Substantia nigra (tissue), 51 donors: ENCODE measurements at places on chromosomes 11 and 22.

- no peak for DNase-seq
Measured at GRCh38 chr11:65571940-65572339, 398 bp upstream of the FAM89B start.

DNA sequence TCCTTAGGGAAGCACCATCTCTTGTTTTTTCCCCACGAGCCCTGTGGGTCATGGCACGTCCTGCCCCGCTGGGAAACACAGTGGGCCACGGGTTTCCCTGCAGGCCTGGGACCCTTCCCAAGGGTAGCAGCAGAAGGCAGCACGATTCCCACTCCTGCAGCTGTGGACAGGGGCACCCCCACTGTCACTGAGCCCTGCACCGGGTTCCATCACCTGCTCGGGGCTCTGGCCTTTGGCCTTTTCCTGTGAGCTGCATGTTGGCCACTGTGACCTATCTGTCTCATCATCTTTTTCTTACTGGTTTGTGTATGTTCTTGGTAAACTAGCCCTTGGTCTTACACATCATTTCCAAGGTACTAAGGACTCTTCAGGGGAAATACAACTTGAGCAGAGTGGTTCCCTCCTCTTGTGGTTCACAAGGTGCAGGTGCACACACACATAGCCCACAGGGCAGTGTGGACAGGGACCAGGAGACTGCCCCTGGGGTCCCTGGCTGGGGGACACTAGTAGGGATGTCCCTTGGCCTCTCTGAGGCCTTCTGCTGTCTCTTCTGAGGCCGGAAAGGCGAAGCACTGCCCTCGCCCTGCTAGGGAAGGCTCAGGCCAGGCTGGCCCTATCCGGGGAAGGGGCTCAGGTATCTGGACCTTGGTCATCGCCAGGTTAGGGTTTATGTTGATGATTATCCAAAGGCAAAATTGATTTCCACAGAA lies 19.0 kb upstream of the TXNRD2 start:
- DNase-seq, result no peak

- no peak for DNase-seq
Measured at GRCh38 chr22:18100781-18101180, 9.8 kb upstream of the TUBA8 start.

- DNase-seq, result peak; percentile 29
Measured at GRCh38 chr22:42792909-42793847, 63.9 kb downstream of the ARFGAP3 start.

GRCh38 chr11:130049328-130049771 lies 20.3 kb upstream of the APLP2 start:
- no peak for DNase-seq

- no peak for DNase-seq
Measured at GRCh38 chr11:59358020-59358419, 675 bp upstream of the OR5AN1 start.

GRCh38 chr11:250740-251299 lies 14.0 kb downstream of the PSMD13 start:
- peak; percentile 54 for DNase-seq

DNA sequence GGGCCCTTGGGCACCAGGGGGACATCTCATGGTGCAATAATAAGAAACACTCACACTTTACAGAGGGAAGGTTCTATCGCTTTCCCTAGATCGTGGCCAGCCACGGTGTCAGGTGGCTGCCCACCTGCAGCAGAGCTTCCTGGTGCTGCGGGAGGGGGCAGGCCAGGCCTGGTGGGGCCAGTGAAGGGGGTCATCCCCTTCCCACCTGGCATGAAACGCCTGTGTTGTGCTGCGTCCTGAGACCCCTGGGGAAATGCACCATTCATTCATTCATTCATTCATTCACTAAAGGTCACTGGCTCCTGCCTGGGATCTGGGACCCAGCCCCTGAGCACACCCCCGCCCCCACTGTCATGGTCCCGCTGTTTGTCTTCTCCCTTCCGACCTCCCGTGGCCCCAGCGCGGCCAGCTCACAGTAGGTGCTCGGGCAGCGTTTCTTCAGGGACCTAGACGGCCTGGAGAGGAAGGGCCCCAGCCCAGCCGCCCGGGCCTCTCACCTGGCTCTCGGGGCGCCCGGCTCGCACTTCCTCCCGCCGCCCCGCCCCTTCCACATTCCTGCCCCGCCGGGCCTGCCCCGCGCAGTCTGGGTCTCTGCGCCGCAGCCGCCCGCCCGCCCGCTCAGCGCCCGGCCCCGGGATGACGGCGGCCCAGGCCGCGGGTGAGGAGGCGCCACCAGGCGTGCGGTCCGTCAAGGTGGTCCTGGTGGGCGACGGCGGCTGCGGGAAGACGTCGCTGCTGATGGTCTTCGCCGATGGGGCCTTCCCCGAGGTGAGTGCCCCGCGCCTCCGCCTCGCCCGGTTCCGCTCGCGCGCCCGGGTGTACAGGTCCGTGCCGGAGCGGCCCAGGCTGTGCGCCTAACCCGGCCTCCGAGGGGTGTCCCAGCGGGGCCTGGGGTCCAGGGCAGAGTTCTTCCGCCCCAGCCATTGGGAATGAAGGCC lies at the start of gene RHOD:
Gene RHOD (plus strand): TSS at position 581 of the 938 bp plus-strand sequence. CDS start 56 bp downstream, at position 637.
- no peak for DNase-seq

DNA sequence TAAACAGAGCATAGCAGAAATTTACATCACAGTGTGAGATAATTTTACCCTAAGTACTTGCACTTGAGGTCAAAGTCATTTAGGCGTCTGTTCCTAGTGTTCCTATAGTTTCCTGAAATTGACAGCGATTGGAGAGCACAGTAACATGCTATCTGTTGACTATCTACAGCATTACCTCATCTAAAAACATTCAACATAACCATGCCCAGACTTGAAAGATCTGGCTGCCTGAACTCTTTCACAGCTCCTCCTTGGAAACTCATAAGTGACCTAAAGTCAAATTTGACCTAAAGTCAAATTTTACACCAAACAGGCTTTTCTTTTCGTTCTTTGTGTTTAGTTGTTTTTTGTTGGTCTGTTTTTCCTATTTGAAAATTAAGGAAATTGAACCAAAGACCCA lies 233.8 kb upstream of the UBASH3B start:
- DNase-seq, result no peak

DNA sequence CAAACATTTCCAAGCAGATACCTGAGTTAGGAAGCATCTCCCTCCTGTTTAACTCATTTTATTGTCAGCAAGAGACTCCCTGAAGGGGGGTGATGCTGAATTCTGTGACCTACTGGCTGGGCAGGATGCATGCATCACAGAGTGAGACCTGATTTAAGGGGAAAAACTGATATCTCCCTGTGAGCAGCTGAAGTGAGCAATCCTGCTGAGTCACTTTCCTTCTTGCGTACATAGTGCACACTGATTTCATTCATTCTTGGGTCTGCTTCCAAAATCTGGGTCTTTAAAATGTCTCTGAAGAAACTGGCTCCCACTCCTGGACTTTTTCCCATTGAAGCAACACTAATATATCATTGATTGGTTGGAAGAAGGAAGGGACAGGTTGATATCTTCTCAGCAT lies 23.3 kb downstream of the P4HA3 start:
- DNase-seq, result no peak

DNA sequence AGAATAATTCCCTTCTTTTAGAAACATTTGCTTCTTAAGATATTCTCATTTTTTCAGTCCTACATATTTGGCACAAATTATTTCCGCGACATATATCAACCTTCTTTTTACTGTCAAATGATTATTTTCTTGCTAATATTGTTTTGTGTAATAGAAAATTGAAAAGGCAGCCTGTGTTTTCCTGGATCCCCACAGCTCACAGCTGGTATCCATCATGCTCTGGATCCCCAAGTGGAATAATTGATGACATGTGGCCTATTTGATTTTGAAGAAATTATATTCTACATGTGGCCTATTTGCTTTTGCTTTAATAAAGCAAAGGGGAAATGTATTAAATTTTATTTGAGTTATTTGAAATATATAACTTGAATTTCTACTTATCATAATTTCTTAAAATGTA lies 199.4 kb upstream of the LUZP2 start:
- no peak for DNase-seq

DNA sequence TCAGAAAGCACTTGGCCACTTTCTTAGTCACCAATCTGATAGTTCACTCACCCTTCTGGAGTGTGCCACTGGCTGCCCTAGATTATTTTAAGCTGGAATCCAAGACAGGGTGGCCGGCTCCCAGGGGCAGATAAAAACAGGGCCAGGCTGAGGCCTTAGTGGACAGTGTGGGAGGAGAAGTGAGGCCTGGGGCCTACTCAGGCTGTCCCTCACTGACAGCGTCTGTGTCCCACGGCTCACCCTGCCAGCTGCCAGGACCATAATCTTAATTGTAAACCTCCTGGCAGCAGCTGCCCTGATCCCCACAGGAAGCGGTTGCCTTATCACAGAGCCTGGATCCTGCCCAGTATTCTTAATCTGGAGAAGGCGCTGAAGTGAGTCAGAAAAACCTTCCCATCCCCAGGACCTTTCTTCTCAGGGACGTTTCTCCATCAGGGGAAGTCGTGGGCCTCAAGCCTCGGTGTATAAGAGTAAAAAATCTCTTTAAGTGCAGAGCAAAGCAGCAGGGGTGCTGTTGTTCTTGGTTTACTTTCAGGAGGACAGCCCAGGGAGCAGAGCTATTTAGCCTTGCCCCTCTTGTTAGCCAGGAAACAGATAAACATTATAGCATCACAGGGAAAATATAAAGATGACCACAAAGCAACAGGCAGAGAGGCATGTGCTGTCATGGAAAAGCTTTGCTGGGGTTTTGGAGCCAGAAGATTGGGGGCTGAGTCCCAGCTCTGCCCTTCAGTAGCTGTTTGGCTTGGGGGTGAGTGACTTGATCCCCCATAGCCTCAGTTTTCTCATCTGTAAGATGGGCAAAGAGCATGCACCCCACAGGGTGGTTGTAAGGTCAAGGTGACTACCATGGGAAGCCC lies 39.6 kb downstream of the TSPAN18 start:
- DNase-seq, result no peak

DNA sequence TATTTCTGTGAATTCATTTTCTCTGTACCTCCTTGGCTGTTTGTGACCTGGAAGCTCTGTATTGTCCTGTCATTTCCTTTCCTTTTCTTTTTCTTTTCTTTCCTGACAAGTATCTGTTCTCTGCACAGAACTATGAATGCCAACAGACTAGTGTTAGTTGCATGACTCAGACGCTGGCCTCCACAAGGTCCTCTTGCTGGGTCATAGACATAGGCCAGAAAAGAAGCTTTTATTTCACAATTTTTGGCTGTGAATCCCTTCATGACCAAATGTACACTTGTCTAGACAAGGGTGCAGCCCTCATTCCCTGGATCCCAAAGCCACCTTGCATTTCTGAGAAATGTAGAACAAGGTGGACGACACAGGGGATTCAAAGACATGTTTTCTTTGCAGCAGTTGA lies 104.1 kb upstream of the MTNR1B start:
- no peak for DNase-seq

DNA sequence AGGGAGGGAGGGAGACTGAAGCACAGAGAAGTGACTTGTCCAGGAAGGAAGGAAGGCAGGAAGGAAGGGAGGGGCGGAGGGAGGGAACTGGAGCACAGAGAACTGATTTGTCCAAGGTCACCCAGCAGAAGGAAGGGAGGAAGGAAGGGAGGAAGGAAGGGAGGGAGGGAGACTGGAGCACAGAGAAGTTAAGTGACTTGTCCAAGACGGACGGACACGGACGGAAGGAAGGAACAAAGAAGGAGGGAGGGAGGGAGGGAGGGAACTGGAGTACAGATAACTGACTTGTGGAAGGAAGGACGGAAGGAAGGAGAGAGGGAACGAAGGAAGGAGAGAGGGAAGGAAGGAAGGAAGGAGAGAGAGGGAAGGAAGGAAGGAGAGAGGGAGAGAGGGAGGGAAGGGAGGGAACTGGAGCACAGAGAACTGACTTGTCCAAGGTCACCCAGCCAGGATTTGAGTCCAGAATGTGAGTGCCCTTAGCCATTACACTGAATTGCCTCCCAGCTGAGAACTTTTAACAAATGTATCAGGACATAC lies 1.5 kb downstream of the SLC35F2 start:
- DNase-seq, result no peak

- no peak for DNase-seq
Measured at GRCh38 chr11:17812091-17812864, 77.7 kb downstream of the KCNC1 start.

GRCh38 chr11:61042961-61043540 lies 59.2 kb upstream of the CD5 start:
- DNase-seq, result no peak

DNA sequence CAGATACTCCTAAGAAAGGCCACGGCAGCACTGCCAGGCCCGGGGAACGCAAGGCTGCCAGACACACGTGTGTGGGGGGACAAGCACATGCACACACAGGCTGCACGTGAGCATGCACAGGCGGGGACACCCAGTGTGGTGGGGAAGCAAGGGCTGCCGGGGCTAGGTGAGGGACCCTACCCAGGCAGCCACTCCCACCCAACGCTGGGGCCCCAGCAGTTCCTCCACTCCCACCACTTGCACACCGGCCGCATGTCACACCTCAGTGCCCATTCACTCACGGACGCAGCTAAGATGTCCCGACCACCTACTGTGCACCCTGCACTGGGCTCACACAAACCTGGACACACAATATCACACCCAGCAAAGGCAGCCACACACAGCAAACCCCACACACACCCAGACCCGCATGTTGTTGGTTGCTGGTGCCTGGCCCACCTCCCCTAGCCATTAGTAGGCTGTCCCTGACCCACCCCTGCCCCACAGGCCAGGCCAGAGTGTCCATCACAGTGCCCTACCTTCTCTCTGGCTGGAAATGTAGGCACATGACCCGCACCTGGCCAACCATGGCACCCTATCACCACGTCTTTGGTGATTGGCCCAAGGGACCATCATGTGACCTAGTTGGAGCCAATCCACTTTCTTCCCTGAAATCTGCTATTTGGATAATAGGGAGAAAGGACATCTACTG lies 8.8 kb downstream of the SSTR3 start:
- DNase-seq, result no peak

- DNase-seq, result no peak
Measured at GRCh38 chr22:39645532-39645931, 75.0 kb downstream of the CACNA1I start.

DNA sequence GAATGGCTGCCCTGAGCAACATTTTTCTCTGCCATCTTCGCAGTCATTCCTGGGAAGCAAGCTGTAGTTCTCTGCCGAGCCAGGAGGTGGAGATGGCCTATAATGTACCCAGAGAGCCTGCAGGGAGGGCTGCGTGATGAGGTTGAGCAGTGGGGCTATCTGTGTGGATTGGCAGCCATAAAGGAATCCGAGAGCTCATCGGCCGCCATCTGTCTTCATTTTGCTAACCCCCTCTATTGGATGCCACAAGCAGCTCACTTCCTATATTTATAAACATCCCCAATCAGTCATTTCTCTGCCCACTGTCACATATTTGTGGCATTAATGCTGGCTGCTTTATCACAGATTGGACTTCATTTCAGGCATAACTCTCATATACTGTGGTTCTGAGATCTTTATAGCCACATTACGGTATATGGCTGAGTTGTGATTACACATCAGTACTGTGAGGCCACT lies 209.5 kb downstream of the NTM start:
- DNase-seq, result peak; percentile 43

GRCh38 chr11:2730272-2731129 lies 30.7 kb upstream of the KCNQ1OT1 start:
- peak; percentile 27 for DNase-seq
